ENCODE measurements at places on chromosomes 3 and 15.
A peak's percentile ranks its signal among the peaks of the same experiment; 100 is the strongest.

DNA sequence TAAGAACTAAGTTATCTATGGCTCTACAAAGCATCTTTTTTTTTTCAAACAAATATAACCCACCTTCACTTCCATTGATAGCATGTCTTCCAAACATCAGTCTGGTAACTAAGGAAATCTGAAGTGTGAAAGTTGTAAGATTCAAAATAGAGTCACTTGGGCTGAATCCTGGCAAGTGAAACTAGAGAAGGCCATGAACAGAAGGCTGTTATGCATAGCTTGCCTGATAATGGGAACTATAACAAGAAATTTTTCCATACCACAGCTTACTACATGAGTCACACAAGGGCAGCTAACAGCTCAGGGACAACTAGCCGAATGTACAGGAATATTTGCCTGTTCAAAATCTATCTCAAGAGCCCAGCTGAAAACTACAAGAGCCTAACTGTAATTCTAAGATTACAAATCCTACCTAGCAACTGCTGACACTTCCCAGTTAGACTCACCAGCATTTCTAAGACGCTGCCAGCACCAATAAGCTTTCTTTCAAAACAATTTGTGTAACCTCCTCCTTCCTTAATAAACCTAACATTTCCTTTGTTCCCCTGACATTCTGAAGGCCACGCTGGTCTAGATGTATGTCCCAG is 1066.5 kb downstream of the PLOD2 start:
- peak; percentile 92 for DNase-seq

GRCh38 chr15:59251001-59251845 is 44.6 kb downstream of the LDHAL6B start:
- no peak for DNase-seq

DNA sequence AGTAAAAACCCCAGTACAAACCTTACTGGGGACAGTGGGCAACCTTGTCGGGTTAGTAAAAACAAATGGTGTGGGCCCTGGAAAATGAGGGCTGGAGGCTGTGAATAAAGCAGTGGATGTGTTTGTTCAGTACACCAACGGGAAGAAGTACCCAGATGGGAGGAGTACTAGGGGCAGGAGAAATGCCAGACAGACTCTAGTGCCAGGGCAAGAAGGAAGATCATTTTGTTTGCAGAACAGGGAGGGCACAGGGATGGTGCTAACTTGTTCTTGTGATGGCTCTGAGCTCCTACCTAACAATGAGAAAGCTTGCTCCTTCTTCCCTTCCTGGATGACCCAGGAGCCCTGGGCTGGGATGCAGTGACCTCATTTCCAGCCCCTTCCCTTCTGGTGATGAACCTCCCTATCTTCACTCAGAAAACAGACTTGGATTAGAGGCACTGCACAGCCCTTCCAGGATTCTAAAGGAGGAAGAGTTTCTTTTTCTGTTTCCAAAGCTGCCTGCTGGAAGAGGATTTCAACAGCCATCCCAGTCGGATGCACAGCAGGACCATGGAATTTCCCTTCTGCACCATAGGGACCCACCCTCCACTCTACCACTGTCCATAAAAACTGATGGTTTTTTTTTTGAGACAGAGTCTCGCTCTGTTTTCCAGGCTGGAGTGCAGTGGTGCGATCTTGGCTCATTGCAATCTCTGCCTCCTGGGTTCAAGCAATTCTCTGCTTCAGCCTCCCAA is 6.1 kb downstream of the RASSF1 start:
- DNase-seq = no peak

DNA sequence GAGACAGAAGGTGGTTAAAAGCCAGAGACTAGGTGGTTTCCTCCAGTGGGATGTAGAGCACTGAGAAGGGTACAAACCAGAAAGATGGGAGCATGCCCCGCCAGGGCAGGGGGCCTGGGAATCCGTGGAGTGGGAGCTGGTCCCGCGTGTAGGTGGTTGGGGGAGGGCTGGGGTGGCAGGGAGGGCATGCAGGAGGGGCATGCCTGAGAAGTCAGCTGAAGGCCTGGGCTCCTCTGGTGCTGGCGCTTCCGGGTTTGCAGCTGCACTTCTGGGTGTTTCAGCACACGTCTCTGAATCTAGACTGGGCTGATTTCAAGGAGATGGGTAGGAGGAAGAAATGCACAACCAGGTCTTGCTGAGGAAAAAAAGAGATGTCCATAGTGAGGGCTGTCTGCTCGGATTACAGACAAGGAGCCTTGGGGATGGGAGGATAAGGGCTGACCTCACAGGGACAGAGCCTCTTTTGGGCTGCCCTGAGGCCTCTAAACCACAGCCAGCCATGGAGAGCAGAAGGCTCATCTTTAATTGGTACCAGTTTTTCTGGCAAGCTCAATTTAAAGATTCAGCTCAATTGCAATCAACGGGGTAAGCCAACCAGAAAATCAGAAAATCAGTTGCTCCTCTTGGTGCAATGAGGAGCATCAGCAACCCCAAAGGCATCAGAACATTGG is 151.9 kb downstream of the FAM43A start:
- DNase-seq = no peak

- DNase-seq = peak; percentile 74
Observed at GRCh38 chr3:152272771-152273242, 4.1 kb downstream of the MBNL1 start.

DNA sequence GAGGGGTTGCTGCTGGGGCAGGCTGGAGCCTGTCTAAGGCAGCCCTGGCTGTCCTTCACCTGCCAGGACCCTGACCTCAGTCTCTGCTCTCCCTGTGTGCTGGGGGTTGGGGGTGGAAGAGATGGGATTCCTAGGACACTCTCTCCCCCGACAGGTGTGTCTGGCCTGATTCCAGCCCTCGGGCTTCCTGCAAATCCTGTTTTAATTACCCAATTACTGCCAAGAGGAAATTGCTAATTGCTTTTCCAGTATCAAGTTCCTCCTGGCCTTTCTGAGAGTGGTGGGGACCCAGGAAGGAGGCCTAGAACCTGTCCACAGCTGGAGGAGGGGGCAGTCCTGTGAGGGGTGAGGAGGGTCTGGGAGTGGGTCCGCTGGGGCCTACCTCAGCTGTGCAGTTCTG is 15.8 kb downstream of the PLXNA1 start:
- no peak for DNase-seq

GRCh38 chr3:88773766-88774165 is 333.7 kb upstream of the EPHA3 start:
- DNase-seq = no peak

- no peak for DNase-seq
Observed at GRCh38 chr3:175326041-175326440, 466.9 kb downstream of the NAALADL2 start.

DNA sequence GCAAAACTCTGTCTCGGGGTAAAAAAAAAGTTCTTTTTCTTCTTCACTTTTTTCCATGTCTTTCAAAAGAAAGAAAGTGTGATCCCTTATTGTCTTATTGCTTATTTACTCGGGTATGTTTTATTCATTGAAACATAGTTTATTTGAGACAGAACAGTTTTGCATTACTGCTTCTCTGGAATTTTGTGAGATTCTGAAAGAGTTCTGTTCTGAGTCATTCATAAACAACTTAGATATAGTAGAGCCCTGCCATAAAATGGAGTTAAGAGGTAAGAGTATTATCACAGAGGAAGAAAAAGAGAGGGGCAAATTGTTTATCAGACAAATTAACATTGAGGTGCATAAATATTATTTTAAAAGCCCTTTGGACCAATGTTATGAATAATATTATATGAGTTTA is 522.2 kb downstream of the ROBO2 start:
- no peak for DNase-seq
